ENCODE measurements at places on chromosomes 7 and 10.

DNA sequence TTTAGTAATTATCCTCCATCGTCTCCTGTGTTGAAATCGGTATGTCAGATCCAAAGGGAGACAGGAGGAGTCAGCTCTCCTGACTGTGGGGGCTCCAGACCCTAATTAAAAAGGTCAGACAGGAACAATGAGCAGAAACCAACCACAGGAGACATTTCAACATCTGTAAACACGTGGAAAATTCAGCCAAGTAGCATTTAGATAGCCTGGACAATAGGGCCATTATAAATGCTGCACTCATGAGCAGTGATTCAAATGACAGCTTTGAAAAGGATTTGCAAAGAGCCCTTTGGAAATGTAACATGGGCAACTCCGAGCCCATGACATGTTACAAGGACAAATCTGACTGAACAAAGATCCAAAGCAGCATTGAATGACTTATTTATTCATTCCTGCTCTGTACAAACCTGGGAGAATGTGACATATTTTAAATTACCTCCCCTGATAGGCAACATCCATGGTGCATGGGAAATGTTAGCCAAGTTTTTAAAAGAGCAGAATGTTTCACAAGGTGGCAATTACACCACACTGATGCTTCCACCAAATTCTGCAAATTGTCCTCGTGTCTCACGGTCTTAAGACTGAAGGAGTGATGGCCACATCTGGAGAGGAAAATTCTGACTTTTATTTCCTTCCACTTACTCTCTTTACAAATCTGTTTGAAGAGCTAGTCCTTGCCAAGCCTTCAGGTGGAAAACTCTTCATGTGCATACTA, 113.3 kb upstream of the KMT2E start:
- no peak for DNase-seq

- peak; percentile 93 for DNase-seq
Measured at GRCh38 chr10:31928549-31929260, at the start of gene ARHGAP12. ARHGAP12 (minus strand) TSS chr10:31928831; CDS start chr10:31908855, 19,976 bp downstream.

GRCh38 chr10:60384708-60385398, 4.8 kb downstream of the ANK3 start:
- no peak for DNase-seq

GRCh38 chr7:70942791-70943190, 189.2 kb upstream of the GALNT17 start:
- no peak for DNase-seq

GRCh38 chr7:35280902-35281301, 27.0 kb upstream of the TBX20 start:
- no peak for DNase-seq

GRCh38 chr7:105277341-105277740, 111.4 kb downstream of the SRPK2 start:
- DNase-seq: no peak

- DNase-seq: no peak
Measured at GRCh38 chr7:78063758-78064157, 265.2 kb downstream of the PHTF2 start.

GRCh38 chr7:149625340-149625946, 127.8 kb upstream of the ZNF746 start:
- DNase-seq: peak; percentile 45

DNA sequence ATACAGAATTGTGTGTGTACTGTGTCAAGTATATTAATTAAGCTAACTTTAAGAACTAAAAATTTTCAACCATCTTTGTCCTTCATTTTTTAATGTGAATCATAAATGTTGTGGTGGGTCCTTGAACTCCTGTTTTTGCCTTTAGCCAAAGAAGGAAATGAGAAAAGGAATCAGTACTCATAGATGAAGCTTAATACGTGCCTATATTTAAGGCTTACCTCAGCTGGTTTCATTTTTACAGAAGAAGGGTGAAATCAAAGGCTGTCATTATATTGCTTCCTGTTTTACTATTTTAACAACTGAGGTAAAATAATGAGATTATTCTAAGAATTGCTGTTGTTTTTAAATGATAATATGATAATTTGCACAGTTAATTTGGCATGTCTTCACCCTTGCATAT, 6.3 kb upstream of the SNX13 start:
- no peak for DNase-seq

- DNase-seq: peak; percentile 16
Measured at GRCh38 chr10:59536167-59537014, 173.3 kb downstream of the SLC16A9 start.

- no peak for DNase-seq
Measured at GRCh38 chr10:119176166-119176565, 2.4 kb downstream of the PRDX3 start.

GRCh38 chr7:76069238-76069638, 21.3 kb downstream of the MDH2 start:
- DNase-seq: peak; percentile 74

DNA sequence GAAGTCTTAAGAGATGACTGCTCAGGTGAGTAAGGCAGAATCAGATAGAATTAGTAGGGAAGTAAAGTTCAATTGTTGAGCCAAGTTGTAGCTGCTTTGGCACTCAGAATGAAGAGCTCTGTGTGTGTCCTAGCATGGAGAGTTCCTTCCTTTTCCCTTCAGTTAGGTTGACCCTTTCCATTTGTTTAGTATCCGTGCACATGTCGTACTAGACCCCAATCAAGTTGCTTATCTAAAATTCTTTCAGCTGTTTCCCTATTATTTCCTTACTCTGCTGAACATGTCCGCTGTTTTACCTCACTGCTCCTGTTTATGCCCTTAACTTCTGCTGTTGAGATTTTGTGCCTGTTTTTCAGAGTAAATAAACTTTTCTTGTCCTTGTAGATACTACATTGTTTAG, 13.3 kb downstream of the ZNF655 start:
- no peak for DNase-seq

DNA sequence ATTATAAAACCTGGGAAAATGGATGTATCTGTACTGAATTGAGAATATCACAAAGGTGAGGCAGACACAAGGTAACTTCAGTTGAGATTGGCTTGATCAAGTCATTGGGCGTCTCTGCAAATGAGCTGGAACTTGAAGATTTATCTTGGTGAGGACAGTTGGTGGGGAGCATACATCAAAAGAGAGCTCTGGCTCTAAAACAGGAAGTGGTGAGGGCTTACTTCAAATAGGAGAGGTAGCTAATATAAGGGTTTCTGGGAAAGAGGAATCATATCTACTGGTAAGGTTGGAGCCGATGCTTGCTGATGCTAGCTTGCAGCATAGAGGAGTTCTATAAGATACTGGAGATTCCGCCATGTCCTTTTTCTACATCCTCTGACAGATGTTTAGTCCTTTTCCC, 39.9 kb upstream of the FGL2 start:
- DNase-seq: no peak

DNA sequence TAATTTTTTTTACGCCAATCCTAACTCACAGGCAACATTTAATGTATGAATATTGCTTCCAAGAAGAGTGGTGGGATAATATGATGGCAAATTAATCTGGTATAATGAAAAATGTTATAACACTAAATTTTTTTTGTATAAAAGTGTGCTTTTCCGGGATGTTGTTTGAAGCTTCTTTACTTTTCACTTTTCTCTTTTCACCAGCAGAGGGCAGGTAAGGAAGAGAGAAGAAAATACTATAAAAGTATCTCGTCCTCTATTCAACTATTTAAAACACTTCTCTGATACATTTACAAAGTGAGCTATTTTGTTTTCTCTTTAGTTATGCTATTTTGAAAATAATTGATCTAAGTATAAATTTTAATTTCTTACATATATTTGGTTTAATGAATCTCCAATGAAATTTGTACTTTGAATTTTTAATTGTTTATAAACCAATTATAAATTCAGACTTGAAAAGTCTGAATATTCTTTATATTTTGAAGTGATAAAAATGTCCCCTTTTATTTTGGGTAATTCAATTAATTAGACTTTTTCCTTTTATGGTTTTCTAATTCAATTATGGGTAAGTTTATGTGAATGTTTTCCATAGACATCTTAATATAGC, 20.7 kb upstream of the CFTR start:
- DNase-seq: no peak

GRCh38 chr7:73827567-73828106, 3.2 kb upstream of the CLDN4 start:
- DNase-seq: no peak

DNA sequence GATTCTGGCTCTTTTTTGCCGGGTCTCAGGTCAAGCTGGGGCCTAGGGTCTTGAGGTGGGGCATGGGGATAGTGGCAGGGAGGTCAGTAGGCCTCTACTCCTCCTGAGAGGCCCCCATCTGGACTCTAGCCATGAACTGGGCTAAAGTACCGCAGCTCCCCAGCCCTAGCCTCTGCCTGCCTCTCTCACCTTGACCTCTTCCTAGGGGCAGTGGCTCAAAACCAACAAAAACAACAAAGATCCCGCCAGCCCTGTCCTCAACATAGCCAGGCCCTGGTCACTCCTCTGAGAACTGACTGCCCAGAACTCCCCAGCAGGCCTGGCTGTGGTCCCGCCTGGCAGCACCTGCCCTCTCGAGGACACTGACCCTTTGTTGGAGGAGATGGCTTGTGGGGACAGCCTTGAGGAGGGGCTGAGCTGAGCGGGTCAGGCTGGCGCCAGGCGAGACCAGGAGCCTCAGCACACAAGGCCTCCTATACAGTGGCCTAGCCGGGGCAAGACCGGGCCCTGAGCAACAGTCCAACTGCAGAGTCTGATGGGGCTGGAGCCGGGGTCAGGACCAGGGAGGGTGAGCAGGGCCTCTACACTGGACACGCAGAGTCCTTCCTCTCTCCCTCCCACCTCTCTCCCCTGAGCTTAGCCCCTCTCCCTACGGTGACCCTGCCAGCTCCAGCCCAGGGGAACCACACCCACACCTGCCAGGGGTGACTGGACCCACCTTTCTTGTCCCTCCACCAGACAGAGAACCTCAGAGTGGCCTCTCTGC, 11.6 kb upstream of the PPIF start:
- DNase-seq: no peak
